AG04449 (cell line): ENCODE measurements at places on chromosomes 16 and 17.

- no peak for DNase-seq
Observed at GRCh38 chr17:66978514-66979061, 14.1 kb downstream of the CACNG4 start.

- no peak for DNase-seq
Observed at GRCh38 chr17:82887255-82888164, 47.7 kb upstream of the ZNF750 start.

GRCh38 chr16:81485824-81486539 lies 41.4 kb downstream of the CMIP start:
- no peak for DNase-seq

DNA sequence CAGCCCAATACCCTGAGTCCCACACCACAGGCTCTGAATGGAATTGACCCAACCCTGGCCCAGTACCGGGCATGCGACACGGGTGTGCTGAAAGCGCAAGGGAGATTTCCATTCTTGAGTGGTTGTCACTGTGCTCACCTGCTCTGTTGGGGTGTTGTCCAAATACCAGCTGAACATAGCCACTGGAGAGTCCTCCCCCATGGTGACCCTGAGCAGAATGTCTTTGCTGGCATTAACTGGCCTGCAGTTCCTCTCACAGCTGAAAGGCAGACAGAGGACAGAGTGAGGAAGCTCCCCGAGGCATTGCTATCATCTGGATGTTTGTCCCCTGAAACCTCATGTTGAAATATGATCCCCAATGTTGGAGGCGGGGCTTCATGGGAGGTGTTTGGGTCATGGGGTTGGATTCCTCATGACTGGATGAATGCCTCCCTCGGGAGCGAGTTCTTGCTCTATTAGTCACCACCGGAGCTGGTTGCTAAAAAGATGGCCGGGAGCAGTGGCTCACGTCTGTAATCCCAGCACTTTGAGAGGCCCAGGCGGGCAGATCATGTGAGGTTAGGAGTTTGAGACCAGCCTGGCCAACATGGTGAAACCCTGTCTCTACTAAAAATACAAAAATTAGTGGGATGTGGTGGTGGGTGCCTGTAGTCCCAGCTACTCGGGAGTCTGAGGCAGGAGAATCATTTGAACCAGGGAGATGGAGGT lies 57.3 kb upstream of the BCO1 start:
- peak; percentile 82 for DNase-seq

GRCh38 chr16:85952197-85952596 lies 53.2 kb downstream of the IRF8 start:
- no peak for DNase-seq

DNA sequence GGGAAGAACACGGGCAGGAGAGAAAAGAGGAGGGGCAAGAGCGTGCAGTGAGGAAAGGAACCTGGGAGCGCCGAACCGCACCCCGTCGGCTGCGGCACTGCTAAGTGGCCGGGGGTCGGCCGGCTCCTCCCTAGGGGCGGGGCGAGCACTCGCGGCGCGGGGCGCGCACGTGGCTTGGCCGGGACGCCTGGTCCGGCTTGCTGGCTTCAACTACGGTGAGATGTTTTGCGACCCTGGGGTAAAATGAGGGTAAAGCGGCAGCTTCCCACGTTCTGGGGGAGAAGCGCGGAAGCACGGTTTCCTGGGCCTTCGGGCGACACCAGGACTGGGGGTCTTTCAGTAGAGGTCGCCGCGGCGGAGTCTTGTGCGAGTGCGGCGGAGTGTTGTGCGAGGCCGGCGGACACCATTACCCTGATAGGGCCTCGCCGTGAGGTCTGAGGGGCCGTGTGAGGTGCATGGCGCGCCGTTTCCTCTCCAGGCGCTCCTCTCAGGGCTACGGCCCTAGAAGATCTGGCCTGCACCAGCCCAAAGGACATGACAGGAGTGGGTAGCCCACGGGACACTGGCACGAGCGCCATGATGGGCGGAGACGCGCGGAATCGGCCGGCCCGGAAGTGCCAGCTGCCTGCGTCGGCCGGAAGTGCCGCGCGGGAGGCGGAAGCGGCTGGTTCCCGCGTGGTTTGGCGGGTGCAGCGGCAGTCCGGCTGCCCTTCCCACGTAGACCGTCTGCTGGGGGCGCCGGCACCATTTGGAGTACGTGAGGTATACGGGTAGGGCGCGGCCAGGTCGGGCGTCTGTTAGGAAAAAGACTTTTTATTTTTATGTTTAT lies at the start of the genes MYO19 and PIGW:
Gene MYO19 (minus strand): TSS at position 29 of the 829 bp plus-strand sequence. CDS start 2,330 bp downstream, outside the sequence.
Gene PIGW (plus strand): TSS at position 148 of the 829 bp plus-strand sequence. CDS start 2,115 bp downstream, outside the sequence.
- DNase-seq: no peak

DNA sequence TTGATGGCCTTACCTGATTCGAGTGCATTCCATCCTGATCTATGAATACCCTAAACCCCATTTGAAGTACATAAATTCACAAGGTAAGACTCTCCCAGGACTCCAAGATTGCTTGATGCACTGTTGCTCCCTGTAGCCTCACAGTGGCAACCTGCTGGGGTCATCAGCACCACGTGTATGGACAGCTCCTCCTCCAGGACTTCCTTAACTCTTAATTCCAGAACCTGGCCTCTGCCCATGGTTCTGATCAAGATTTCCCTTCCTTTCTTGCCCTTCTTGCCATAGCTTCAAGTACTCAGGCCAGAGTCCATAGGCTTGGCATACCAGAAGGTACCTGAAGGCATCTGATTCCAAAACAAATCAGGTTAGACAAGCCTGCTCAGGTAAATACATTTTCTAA lies 34.0 kb upstream of the NLK start:
- DNase-seq: peak; percentile 2

- no peak for DNase-seq
Observed at GRCh38 chr16:7422036-7422888, 89.6 kb downstream of the RBFOX1 start.

- no peak for DNase-seq
Observed at GRCh38 chr16:5753381-5753780, 655.8 kb upstream of the EEF2KMT start.

GRCh38 chr17:18987862-18988545 lies 16.6 kb downstream of the FAM83G start:
- DNase-seq: no peak

- no peak for DNase-seq
Observed at GRCh38 chr16:30902029-30902972, 5.9 kb downstream of the CTF1 start.

GRCh38 chr16:89923640-89924296 lies 626 bp downstream of the TUBB3 start:
- DNase-seq: no peak

DNA sequence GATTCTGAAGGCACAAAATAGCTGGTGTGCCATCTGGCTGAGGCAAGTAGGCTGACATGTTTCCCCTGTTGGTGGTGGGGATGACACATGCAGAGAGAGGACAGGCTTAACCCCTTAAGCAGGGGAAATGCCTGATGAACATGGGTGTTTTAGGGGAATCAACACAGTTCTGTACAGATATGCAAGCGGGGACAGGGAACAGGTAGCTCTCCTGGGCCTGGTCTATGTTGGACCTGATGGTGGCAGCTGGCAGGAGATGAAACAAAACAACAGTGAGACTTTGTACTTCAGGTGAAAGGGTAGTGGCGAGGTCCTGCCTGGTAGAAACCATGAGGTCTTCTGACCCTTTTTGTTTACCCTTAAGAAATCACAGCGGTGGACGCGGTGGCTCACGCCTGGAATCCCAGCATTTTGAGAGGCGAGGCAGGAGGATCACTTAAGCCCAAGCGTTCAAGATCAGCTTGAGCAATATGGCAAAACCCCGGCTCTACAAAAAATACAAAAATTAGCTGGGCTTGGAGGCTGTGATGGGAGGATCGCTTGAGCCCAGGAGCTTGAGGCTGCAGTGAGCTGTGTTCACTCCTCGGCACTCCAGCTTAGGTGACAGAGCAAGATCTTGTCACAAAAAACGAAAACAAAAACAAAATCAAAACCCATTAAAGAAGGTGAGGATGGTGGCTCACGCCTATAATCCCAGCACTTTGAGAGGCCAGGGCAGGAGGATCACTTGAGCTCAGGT lies 10.5 kb downstream of the OR1F1 start:
- no peak for DNase-seq

- no peak for DNase-seq
Observed at GRCh38 chr16:56421313-56421712, 4.0 kb downstream of the AMFR start.

DNA sequence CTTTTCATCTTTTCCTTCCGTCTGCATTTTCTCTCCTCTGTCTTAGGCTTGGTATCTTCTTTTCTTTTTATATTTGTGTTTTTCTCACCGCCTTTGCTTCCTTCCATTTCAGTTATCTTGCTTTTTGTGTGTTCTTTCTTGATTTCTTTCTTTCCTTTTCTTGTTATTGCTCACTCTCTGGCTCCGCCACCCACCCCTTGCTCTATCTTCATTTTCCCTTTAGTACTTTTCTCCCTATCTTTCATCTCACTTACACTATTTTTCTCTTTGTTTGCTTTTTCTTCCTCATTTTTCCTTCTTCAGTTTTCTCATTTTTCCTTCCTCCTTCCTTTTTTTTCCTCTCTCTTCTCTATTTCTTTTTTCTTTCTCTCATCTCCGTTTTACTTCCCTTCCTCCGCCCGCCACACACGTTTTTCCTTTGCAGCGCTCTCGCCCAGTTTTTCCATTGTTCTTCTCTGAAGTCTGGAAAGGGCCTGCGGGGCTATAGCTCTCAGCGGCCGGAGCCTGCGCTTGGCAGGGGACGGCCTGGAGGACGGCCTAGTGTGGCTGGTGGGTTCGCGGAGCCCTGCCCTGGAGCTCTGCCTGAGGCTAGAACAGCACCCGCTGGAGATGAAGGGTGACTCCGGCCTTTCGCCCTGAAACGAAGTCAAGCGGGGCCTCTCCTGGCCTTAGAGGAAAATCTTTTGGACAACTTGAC lies 5.2 kb upstream of the HOXB13 start:
- no peak for DNase-seq

GRCh38 chr17:43176119-43176570 lies 5.1 kb downstream of the NBR1 start:
- DNase-seq: no peak

GRCh38 chr17:34257299-34257985 lies 2.4 kb downstream of the CCL2 start:
- DNase-seq: no peak

- peak; percentile 58 for DNase-seq
Observed at GRCh38 chr17:15469260-15469659, 1.8 kb upstream of the CDRT4 start.

DNA sequence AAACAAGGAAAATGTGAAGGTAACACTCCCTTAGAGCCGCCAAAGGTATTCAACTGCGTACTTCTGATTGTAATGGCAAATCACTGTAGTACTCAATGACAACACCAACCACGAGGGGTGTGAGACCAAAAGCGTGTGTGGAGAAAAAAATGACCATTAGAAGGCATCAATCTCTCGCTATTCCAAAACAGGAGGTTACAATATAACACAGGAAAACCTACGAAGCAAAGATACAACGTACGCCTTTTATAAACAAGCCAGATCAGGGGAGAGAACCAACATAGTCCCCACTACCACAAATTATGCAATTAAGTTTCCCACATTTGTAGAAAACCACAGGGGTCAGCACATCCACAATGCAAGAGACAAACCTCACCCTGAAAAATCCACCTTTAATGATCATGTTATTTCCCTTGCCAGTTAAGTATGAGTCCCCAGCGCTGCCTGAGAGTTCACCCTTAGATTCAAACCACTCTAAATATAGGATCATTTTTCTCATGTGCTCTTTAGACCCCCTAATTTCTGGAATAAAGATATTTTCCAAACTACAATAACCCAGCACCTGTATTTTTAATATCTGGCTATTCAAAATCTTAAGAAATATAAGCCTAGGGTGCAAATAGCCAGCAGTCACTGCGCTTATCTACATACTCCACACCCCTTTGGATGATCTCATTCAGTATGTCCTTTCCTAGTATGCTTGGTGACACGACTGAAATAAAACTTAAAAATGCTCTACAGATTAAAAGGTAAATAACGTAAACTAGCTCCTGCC lies 12.4 kb downstream of the TEX14 start:
- DNase-seq: no peak

DNA sequence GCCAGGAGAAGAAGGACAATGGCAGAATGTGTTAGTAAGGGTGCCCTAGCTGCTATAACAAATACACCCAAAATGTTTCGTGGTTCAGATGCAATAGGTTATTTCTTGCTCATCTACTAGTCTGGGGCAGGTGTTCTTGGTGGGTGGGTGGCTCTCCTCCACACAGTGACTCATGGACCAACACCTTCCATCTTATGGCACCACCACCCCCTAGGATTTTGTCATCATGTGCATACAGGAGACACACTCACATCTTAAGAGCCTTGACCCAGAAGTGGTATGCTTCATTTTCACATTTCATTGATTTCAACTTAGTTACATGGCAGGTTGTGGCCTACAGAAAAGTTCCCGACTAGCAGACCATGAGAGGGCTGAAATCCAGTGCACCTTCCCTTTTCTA lies 114.7 kb downstream of the AMFR start:
- no peak for DNase-seq

GRCh38 chr17:34420254-34420766 lies 57.3 kb upstream of the CCL1 start:
- DNase-seq: no peak

DNA sequence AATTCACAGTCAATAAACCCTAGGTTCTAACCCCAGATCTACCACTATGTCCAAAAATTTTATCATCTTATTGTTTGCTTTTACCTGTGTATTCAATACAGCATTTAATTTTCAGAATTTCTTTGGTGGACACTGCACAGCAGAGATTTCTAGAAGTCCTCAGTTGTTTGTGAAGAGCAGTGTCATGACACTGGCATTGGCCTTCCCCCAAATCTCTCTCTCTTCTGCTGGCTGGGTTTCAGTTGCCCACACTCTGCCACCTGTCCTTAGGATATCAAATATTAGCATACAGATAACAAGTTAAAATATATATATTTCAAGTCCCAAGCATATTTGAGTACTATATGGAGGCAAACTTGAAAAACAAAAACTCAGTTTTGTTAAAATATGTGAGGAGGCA lies 2.0 kb upstream of the THUMPD1 start:
- no peak for DNase-seq

GRCh38 chr16:86831366-86831765 lies 253.0 kb downstream of the FOXL1 start:
- DNase-seq: no peak

DNA sequence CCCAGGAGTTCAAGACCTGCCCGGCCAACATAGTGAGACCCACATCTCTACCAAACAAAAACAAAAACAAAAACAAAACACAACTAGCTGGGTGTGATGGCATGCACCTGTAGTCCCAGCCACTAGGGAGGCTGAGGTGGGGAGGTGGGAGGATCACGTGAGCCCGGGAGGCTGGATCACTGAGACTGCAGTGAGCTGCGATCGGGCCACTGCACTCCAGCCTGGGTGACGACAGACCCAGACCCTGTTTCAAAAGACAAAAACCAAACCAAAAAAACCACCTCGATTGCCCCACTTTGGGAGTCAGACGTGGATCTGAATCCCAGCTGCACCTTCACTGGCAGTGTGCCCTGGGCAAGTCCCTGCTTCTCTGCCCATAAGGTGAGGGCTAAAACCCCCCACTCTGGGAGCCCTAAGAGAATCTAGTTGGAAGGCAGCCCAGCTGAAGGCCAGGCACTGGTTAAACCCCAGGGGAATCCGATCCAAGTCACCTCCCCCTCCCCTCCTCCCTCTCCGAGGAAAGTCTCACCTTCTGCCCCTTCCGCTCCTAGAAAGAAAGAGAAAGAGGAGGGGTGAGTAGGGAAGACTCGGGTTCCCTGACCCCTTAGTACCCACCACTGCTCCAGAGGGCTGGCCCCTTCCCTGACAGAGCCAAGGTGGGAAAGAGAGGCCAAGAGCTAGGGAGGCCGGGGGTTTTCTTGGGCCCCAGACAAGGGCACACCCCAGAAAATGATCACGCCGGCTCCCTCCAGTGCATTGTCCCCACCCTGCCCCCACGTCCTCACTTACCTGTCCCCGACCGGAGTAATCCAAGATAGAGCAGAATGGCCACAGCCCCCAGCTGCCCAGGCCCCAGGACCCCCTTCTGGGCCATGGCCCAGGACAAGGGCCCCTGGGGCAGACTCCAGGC lies 647 bp downstream of the PRSS8 start:
- DNase-seq: no peak
